ENCODE measurements at places on chromosomes 12 and 14.
A peak's percentile ranks its signal among the peaks of the same experiment; 100 is the strongest.

GRCh38 chr14:64232944-64233343 lies 61.2 kb downstream of the ESR2 start:
- no peak for DNase-seq

DNA sequence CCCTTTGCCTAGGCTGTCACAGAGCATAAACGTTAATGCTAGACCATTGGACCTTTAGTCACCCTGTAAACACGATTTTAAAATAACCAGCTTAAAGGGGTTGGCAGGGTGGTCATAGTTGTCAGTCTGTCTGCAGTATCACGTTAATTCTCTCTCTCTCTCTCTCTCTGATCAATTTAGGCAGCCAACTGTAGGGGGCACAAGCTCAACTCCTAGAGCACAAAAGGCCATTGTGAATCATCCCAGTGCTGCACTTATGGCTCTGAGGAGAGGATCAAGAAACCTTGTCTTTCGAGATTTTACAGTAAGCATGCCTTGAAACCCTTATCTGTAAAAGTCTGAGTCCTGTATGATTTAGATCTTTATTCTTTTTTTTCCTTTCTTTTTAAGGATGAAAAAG lies 97.1 kb downstream of the SCAF11 start:
- no peak for DNase-seq

GRCh38 chr12:12800406-12801180 lies 12.6 kb upstream of the DDX47 start:
- no peak for DNase-seq

DNA sequence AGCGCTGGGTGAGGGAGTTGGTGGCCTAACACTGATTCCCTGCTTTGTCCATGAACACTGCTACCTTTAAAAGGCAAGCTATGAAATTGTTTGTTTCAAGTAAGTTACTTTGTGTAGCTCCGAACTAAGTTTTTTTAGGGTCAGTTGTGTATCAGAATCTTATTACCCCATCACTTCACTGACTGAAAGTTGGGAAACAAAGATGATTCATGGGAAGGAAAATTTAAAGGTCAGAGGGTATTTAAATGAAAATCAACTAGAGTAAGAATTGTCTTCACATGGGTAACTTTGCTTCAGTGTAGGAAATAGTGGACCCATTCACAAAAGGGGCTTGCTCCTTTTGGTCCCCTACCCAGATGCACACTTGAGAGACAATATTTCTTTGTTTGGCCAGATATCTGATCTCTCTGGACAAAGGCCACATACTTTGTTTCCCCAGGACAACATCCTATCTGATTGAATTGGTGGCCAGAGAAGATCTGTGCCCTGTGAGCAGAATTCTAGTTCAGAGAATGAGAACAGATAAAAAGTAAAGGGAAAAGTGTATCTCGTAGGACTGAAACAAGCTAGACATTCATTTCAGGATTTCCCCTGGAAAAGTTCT lies 53.5 kb downstream of the RAB35 start:
- DNase-seq, result no peak

DNA sequence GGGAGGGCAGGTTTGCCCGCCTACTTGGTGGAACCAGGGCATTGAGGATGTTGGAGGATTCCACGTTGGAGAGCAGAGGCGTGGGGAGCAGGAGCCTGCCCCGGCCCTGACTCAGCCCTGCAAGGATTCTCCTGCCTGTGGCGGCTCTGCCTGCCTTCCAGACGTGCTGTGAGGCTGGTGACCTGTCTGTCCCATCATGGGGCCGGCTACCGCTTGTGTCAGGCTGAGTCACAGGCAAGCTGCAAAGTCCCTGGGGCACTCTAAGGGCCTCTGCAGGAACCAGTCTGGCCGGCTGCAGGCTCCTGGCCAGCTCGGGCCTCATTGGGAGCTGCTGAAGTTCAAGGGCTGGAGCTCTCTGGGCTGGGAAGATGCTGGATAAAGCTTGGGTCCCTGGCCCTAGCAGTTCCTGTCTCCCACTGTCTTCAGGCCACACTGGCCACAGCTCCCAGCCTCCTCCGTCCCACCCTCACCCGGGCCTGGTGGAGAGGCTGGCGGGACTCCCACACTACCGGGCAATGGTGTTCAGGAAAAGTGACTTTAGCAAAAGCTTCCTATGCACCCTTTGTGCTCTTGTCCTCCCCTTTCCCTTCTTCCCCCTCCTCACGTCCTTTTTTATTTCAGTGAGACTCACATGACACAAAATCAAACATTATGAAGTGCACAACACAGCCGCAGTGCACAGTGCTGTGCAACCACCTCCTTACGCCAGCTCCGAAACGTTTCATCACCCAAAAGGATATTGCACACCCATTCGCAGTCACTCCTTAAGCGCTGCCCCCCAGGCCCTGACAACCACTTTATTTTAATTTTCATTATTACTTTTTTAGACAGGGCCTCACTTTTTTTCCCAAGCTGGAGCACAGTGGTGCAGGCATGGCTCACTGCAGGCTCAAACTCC lies 22.0 kb upstream of the ULK1 start:
- DNase-seq, result no peak

- no peak for DNase-seq
Measured at GRCh38 chr14:53793790-53794505, 162.7 kb downstream of the BMP4 start.

GRCh38 chr14:32230695-32231280 lies 27.7 kb upstream of the RNU6-8 start:
- no peak for DNase-seq

GRCh38 chr12:4289231-4289878 lies 15.8 kb downstream of the CCND2 start:
- no peak for DNase-seq

DNA sequence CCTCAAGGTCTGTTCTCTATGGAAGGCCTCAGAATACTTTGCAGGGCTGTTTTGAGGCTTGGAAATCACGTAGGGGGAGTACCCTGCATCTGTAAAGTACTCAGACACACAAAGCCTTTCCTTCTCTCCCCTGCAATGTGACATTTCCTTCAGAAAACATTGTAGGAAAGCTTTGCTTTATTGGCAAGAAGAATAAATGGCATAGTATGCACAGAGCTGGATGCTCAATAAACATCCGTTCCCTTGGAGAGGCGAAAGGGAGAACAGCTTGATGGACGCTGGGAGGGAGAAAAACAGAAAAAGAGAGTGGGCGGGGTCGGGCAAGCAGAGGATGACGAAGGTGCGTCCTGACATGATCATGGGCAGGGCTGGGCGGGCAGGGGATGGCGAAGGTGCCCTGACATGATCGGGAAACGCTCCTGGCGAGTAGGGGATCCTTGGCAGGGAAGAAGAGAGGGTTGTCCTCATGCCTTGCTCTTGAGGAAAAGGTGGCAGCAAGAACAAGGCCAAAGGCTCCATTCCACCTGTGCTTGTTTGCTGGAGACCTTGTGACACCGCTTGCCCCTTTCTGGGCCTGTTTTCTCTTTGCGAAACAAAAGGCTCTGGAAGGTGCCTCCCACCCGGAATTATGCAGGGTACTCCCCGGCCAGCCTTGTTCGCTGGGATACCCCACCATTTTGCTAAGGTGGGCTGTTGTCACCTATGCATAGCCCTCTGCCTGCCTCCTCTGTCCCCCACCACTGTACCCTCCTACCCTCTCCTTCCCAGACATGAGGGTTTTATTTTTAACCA lies 21.1 kb downstream of the IRF2BPL start:
- no peak for DNase-seq

DNA sequence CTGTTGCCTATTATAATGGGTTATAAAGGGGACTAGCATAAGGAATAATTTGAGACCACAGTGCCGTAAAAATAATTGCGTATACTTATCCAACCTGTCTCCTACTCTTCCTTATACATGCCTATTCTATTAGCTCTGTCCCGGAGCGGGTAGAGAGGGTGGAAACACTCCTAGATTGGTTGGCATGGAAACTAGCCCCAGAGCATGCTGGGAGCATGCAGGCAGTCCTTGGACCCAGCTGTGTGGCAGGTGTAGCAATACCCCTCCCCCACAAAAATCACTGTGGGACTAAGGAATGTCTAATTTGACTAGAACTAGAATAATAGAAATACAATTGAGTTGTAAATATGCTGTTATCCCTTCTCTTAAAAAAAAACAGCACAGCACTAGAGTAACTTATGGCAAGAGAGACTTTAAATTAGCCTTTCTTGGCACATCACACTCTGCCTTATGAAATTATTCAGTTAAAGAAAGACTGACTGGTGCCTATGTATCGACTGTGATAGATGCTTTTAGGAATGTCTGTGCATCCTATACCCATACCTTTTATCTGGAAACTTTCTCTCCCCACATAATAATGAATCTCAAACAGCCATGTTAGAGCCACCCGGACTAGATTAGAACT lies 244.0 kb upstream of the DAAM1 start:
- no peak for DNase-seq

DNA sequence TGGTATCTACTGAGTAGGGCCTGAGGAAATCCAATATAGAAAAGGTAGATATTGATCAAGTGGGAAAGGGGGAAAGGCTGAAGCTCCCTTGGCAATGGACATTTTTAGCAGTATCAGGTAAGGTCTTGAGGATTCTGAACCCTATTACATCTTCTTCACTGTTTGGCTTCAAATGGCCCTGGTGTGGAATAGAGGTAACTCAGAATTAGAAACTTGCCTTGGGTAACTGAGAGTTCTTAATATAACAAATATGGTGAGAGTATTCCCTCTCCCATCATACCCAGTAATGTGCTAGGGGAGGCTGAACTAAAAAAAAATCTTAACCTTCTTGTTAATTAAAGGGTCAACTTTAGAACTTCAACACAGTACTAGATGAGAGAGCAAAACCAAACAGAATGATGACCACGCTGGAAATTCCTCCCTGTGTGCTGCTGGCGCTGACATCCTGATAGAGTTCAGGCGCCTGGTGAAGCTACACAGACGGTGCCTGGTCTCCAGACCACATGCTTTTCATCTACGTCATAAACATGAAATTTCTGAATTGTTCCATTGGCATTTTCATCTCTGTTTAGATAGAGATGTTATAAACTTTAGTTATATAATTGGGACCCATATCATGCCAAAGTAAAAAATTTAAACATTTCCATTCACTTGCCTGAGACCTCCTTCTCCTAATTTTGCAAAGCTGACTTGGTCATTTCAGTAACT lies 128.3 kb downstream of the AKAP6 start:
- no peak for DNase-seq

GRCh38 chr12:118220702-118221101 lies 84.8 kb downstream of the PEBP1 start:
- DNase-seq, result no peak

- no peak for DNase-seq
Measured at GRCh38 chr12:122123761-122124145, 45.2 kb downstream of the MLXIP start.

GRCh38 chr12:6084261-6084968 lies 40.1 kb downstream of the VWF start:
- no peak for DNase-seq

- DNase-seq, result peak; percentile 10
Measured at GRCh38 chr12:25591144-25591543, 38.1 kb upstream of the LMNTD1 start.

DNA sequence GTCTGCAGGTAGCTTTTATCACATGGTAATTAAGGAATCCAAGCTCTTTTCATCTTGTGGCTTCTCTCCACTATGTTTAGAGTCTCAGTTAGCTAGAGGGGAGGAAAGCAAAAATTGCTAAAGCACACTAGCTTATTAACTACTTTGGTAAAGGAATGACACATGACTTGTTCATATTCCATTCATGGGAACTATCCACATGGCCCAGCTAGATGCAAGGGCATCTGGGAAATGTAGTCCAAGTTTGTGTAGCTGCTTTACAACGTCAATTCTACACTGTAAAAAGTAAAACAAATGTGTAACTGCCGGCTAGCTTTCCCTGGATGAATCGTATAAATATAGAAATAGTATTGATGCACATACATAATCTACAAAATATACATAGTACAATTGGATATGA lies 244.5 kb upstream of the LRFN5 start:
- DNase-seq, result no peak

- no peak for DNase-seq
Measured at GRCh38 chr12:110370732-110371231, 32.7 kb downstream of the ANAPC7 start.

DNA sequence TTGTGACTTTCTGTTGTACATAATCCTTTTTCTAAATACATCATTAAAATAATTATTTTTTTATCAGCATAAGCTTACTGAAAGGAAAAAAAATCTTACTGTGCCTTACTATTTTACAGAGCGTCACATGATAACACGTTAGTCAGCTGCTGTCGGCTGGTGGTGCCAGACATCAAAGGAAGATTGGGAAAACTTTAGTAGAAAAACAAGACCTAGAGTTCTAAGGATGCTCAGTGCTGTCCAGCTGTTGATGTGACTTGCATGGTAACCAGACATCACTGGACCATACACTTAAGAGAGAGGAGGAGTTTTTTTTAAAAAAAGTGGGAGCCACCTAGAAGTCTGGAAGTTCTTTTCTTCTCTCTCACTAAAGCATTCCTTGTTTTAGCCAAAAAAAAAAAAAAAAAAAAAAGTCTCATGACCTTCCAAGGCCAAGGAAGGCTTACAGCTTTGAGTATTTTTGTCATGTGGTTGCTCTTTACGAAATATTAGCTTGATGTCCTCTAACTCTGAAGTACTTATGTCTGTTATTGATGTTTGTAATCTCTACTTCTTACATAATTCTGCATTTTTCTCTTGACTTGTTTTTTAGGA lies 4.5 kb downstream of the RASSF8 start:
- DNase-seq, result no peak

DNA sequence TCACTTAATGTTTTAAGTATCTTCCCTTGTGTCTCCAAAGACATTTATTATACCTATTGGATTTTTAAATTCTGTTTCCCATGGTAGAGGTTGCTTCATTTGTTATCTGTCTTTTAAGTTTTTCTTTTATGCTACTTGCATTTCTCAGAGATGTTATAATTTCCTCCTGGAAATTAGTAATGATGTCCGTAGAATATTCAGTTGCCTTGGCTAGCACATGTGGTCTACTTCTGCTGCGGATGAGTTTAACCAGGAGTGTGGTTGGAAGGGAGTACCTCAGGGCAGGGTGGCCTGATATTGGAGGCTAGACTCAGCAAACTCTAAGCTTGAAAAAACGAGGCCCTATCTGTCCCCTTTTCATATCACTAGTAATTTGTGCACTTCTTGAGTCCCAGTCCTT lies 8.8 kb upstream of the EVL start:
- DNase-seq, result no peak

DNA sequence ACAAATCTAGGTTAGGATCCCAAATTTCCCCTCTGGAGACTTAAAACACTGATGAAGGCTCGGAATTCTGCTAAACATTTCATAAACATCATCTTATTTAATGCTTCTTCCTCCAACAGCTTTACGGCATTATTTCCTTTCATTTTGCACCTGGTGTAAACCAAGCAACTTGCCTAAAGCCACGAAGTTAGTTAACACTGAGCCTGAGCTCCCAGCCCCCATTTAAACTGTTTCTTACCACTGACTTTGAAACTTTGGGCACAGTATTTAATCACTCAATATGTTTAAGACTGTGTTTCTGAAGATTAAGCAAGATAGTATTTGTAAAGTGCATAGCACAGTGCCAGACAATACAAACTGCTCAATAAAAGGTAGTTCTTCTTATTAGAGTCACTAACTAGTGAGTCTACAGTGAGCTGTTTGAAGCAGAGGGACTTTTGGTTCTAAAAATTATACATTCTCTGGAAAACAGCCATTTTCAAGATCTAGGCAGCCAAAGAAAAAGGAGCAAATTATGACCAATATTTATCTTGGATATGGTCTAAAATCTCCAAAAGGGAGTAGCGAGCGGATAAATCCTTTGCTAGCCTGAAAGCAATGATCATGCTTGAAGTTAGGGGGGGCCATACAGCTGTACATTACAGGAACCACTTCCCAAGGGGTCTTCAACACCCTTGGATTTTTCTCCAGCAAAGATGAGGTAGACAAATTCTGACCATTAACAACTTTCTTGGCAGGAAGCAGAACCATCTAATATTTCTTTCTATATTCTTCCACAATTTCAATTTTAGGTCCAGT lies 4.0 kb downstream of the EGLN3 start:
- no peak for DNase-seq
